ENCODE measurements at places on chromosomes 5 and 9.

DNA sequence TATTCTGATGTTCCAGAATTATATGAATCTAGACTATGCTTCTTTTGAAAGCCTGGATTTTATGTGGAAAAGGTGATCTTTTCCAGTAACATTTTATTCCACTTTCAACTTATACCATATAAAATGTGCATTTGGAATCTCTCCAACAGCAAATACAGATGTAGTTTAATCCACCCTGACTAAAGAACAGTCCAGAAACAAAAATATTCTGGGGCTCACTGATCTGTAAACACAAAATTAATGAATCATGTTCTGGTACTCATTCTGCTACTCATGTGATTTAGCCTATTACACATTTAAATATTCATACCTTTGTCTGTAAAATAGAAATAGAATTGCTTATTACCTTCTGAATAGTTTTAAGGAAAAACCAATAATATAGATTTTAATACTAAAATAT is 125.8 kb downstream of the ARRDC3 start:
- no peak for DNase-seq

GRCh38 chr9:114504341-114505186 is 709 bp downstream of the WHRN start:
- DNase-seq, result no peak

DNA sequence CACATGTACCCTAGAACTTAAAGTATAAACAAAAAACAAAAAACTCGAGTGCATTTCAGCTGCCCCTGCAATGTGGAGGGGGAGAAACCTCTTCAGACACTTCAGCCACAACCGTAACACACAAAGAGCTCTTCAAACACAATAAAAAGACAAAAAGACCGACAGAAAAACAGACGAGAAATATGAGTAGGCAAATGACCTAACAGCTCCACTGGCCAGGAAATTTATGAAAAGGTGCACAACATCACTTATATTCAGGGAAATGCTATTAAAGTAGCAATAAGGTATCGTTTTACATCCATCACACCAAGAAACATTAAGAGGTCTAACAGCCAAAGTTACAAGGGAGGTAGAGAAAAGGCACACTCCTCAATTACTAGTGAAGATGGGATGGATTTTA is 6.2 kb downstream of the ZBED3 start:
- no peak for DNase-seq

- no peak for DNase-seq
Measured at GRCh38 chr9:127828262-127829031, 25.8 kb downstream of the FPGS start.

DNA sequence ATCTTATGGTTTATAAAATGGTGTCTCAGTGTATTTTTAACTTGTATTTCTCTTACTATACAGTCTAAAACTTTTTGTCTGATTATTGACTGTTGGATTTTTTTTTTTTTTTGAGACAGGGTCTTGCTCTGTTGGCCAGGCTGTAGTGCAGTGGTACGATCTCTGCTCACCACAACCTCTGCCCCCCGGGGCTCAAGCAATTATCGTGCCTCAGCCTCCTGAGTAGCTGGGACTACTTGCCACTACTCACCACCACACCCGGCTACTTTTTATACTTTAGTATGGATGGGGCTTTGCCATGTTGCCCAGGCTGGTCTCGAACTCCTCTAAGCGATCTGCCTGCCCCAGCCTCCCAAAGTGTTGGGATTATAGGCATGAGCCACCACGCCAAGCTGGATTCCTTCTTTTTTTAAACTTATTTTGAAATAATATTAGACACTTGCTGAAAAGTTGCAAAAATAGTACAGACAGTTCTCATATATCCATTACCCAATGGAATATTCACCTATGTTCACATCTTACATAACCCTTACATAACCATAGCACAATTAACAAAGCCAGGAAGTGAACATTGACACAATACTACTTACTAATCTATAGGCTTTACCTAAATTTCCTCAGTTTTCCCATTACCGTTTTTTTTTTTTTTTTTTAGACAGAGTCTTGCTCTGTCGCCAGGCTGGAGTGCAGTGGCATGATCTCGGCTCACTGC is 47.2 kb downstream of the STOM start:
- DNase-seq, result no peak

GRCh38 chr5:867300-867870 is 16.6 kb upstream of the ZDHHC11 start:
- DNase-seq, result no peak

- no peak for DNase-seq
Measured at GRCh38 chr5:172410662-172411483, 43.5 kb downstream of the SH3PXD2B start.

DNA sequence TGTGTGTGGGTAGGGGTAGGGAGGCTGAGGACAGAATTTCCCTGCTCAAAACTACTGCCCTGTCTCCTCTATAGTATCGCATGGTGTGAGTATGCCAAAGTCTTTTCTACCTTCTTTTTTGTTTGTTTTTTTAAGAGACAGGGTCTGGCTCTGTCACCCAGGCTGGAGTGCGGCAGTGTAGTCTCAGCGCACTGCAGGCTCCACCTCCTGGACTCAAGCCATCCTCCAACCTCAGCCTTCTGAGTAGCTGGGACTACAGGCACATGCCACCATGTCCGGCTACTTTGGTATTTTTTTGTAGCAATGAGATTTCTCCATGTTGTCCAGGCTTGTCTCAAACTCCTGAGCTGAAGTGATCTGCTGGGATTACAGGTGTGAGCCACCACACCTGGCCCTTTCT is 2.5 kb downstream of the SRP19 start:
- DNase-seq, result no peak

DNA sequence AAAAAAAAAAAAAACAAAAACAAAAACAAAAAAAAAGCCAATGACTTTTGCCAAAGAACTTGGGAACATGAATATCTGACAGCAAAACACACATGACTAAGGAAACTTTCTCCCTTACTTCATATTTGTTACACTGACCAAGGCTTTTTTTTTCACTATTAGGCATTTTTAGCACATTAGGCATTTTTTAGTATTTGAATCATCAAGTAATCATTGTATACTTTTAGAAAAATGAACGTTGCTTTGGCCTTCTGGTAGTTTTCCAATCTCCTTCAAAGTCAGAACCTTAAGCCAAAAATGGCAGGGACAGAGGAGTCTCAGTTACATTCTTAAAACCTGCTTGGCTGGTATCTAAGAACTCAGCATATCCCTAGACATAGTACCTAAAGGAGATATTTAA is 19.3 kb downstream of the NREP start:
- peak; percentile 28 for DNase-seq

DNA sequence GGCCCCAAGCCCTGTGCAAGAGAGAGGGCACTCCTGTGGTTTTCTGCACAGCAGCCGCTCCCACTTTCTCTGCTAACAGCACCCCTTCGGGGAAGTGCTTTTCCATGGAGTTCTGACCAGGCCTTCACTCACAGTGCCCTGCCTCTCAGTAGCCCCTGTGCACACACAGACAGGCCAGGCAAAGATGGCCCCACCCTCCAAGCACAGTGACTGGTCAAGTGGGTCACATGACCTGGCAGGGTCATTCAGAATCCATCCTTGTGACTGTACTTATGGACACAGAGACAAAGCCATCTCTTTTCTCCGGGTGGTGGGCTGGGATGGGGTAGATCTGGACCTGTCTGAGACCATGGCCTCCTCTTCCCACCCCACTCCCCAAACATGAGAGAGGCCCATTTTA is 82.5 kb downstream of the PSD2 start:
- DNase-seq, result no peak

DNA sequence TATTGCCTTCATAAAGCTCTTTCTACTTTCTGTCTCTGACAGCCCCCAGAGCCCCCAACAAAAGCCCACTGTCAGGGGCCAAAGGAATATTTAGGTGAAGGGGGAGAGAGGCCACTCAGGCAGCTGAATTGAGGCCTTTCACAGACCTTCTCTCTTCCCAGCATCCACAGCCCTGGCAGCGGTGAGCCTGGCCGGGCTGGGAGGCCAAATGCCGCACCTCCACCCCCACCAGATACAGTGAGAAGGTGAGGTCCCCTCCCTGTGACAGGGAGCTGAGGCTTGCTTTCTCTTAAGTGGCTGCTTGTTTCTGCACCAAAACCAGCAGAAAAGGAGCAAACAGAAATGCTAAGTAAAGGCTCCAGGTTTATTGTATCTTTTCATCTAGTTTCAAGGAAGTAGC is 168.1 kb downstream of the ROR2 start:
- DNase-seq, result no peak

- DNase-seq, result no peak
Measured at GRCh38 chr5:7500256-7500655, 104.3 kb downstream of the ADCY2 start.

- no peak for DNase-seq
Measured at GRCh38 chr9:131660466-131661405, 79.1 kb downstream of the RAPGEF1 start.

- no peak for DNase-seq
Measured at GRCh38 chr5:53397845-53398244, 82.6 kb upstream of the FST start.

DNA sequence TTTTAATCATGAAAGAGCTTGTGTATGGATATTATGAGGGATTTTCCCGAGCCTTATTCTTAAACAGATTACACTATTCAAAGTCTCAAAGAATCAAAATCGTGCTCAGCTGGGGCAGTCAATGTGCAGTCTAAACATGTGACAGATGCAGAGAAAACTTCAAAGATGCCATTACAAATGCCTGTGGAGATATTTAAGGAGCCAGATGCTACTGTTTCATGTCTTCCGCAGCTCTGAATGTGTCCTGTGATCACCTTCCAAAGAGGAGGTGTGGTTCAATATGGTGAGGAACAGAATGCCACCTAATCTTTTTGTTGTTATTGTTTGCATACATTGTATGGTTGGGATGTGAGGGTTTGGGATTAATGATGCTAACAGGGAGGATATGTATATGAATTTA is 593.3 kb upstream of the ARRDC3 start:
- no peak for DNase-seq

GRCh38 chr9:12908895-12909294 is 134.1 kb downstream of the LURAP1L start:
- DNase-seq, result no peak
